Gastrocnemius medialis (tissue), 4 donors: ENCODE measurements at places on chromosomes 2 and 18. TPM values are rescaled to one million over a fixed set of nuclear protein-coding genes. Genes with fewer than 3 reads are reported as not detected.

DNA sequence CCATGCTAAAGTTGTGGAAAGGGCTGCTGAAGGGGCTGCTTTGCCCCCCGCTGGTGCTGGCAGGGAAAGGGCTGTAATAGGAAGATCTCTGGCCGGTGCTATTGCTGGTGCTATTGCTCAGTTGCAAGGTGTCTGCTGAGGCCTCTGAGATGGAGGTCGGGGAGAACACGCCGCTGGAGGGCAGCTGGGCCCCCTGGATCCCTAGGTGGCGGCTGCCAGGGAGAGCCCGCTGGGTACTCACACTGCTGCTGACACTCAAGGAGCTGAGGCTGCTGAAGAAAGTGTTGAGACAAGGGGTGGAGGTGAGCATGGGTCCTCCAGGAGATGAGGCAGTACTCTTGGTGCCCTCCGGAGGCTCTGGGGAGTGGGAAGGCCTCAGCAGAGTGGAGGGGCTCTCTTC, 4.2 kb downstream of the FOXI3 start:
- no peak for DNase-seq

The G6PC2 gene
- total RNA-seq, result not detected

GRCh38 chr2:12727641-12728040, 10.9 kb downstream of the TRIB2 start:
- DNase-seq, result no peak

DNA sequence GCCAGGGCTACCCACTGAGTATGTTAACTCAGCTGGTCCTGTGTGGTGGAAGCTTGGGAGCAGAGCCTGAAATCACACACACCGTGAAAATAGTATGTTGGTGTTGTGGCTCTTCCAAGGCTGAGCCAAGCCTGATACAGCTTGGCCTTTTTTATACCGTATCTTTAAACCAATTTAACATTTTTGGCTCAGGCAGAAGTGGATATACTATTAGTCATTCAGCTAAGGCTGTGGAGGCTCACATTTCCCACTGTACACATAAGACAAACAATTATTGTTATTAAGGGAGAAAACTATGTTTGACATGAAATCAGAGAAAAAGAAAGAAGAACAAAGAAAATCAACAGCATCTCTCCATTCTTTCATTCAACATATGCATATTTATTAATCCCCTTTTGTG, 159.0 kb downstream of the BCL11A start:
- DNase-seq, result no peak

DNA sequence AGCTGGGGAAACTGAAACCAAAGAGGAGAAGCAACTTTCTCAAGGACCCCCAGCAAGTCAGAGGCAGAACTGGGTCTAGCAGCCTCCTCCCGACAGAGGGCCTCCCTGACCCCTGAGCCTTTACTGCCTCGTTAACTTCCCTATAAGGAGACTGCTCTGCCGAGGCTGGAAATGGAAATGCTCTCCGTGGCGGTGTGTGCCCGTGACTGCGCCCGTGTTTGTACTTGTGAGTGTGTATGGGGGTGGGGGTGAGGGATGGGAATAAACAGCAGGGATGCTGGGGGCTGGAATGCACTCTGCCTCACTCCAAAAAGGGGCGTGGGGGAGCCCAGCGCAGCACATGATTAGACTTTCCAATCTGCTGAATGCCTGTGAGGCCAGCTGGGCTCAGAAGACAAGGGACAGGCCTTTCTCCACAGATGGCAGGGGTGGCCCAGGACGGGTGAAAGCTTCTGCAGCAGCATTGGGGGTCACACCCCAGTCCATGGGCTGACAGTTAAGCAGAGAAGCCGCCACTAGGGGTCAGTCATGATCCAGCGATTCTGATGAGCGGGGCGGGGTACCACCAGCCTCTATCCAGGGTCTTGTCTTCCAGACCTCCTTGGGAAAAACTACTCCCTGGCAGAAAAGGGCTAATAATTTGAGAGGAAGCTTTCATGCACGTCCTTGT, 26.8 kb downstream of the MPHOSPH10 start:
- peak; percentile 24 for DNase-seq

The FASTKD2 gene
- 42.9 TPM for total RNA-seq

GRCh38 chr2:10347562-10347948, 44.9 kb downstream of the HPCAL1 start:
- no peak for DNase-seq

The LTBP1 gene
- 25.0 TPM for total RNA-seq

The LRP1B gene
- 11.1 TPM for total RNA-seq

DNA sequence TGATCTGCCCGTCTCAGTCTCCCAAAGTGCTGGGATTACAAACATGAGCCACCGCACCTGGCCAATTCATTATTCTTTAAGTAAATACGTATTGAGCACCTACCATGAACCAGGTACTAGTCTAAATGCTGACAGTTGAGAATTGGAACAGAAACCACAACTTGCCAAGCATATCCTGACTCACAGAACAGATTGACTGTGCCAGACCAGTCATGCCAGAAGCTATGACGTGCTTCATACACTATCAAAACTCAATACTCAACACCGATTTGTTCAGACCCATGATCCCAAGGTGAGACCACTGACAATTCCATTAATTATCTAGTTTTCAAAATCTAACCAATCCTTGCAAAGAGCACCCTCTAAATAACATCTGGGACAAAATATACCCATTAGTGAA, 148.6 kb downstream of the B3GNT2 start:
- DNase-seq, result no peak

DNA sequence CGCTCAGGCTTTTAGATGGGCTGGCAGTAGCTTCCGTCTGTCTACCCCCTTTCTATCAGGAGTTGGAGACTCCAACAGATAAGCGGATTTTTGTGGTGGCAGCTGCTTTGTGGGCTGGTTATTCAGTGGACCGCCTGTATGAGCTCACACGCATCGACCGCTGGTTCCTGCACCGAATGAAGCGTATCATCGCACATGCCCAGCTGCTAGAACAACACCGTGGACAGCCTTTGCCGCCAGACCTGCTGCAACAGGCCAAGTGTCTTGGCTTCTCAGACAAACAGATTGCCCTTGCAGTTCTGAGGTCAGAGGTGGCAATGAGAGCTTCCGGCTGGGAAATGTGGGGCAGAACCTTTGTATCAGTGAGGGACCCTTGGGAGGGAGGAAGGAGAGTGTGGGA, 14.8 kb downstream of the CAD start:
- DNase-seq, result no peak

- DNase-seq, result peak; percentile 82
Measured at GRCh38 chr2:54455563-54456361, at the start of gene SPTBN1. Gene SPTBN1 (plus strand): TSS chr2:54456327. CDS start chr2:54526419, 70,092 bp downstream.

The TOGARAM2 gene
- total RNA-seq, result 6.4 TPM

The CNOT11 gene
- 35.8 TPM for total RNA-seq

GRCh38 chr18:35241448-35241804, 592 bp downstream of the ZNF397 start:
- no peak for DNase-seq

DNA sequence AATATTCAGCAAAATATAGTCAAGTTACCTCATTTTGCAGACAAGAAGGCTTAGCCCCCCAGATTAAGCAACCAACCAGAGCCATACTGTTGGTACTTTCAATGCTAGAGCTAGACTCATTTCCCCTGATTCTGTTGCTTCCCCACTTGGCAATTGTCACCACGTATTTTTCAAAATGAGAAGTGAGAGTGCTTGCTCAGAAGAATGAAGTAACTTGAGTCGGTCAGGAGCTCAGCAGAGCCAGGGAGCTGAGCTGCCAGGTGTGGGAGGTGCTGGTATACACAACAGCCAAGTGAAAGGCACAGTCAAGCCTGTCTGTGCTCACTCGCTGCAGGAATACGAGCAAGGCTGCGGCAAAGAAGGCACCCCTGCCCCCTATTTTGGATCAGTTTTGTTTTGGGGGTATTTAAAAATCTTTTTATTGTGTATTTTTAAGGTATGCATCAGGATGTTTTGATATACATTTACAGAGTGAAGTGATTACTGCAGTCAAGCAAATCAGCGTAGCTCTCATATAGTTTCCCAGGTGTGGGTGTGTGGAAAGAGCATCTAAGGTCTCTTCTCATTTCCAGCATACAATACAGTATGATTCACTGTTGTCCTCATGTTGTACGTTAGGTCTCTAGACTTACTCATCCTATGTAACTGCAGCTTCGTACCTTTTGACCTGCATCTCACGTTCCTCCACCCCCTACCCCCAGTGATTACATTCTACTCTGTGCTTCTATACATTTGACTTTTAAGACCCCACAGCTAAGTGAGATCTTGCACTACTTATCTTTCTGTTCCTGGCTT, 62.4 kb downstream of the MRPS9 start:
- peak; percentile 32 for DNase-seq

The SIX3 gene
- total RNA-seq, result not detected

DNA sequence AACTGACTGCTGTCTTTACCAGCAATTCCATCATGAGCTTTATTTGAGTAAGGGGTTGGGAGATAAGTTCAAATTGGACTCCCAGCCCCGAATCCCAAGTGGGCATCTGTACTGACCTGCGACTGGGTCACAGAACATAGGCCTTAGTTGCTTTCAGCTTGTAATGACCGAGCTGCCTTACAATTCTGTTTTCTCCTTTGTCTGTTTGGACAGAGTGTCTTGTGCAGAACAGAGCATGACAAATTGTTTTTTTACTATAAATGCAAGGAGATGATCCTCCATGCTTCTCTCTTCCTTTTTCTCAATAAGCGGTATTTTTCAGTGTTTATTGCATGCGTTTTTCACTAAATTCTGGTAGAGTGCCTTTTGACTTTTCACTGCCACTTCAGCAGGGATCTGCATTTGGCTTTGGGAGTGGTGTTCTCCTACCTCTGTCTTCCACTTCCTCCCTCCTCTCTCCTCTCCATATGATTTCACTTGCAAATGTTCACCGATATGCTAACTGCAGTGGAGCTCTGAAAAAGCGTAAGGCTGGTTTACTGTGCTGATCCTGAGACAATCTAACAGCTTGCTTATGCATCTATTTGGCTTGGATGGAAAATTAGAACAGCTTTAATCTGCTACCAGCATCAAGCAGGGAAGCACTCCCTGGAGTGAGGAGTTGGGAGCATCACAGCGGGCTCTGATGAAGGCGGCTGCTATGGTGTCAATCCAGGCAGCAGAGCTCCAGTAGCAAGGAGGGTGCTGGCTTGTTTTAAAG, 158.8 kb upstream of the SMIM21 start:
- no peak for DNase-seq

The PMAIP1 gene
- 1.2 TPM for total RNA-seq

- no peak for DNase-seq
Measured at GRCh38 chr2:69544951-69545350, 98.6 kb downstream of the AAK1 start.

The RND3 gene
- 13.7 TPM for total RNA-seq

DNA sequence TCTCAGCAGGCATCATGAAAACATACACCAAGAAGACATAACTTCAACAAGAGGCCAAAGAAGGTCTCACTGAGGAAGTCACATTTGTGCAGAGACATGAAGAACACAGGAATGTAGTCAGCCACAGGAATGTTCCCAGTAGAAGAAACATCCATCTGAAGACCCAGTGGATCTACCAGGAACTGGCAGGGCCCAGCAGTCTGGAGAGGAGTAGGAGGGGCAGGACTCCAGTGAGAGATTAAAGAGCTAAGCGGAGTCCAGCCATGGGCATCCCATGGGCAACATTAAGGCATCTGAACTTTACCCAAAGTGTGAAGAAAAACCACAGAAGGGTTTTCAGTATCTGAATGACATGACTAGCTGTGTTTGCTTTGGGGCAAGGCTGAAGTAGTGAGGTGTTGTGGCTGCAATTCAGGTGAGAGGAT, 103.1 kb downstream of the UPP2 start:
- no peak for DNase-seq
